ACHN (cell line): ENCODE measurements at places on chromosomes 7 and 10.

- DNase-seq, result no peak
Measured at GRCh38 chr7:142792593-142792992, 21.8 kb downstream of the PRSS2 start.

DNA sequence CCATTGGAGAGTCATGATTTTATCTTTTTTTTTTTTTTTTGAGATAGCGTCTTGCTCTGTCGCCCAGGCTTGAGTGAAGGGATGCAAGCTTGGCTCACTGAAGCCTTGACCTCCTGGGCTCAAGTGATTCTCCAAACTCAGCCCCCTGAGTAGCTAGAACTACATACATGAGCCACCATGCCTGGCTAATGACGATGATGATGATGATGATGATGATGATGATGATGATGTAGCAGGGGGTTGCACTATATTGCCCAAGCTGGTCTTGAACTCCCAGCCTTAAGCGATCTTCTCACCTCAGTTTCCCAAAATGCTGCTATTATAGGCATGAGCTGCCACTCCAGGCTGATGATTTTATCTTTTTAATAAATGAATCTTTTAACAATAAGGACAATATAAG, 13.9 kb upstream of the PLAC9 start:
- DNase-seq, result no peak

DNA sequence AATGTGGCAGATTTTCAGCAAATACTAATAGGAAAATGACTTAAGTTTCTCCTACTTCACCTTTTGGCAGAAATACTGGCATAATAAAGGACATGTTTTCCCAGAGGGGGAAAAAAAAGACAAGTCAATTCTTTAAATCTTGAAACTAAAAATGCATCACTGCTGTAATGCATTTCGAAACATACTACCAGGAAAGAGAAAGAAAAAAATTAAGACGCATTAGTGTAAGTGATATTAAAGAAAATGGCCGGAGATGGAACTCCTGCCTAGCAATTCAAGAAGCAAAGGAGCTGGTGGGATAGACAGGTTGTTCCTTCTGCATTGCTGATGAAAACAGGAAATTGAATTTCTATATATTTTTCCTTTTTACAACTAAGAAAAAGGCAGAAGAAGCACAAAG, 3.2 kb downstream of the ACTR1A start:
- DNase-seq, result no peak

DNA sequence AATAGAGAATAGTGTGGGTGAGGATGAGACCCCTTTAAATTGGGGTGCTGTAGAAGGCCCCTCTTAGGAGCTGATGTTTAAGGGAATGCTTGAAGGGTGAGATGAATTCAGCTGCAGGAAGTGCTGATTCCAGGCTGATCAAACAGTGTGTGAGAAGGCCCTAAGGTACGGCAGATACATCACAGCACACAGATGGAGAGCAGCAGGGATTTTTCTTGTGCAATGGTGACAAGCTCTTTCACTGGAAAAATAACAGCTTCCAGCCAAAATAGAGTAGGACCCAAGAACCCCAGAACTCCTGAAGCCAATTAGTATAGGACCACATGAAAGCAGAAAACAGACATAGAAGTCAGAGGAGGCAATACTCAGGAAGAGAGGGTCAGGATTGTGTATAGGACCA, 296.9 kb downstream of the ADRA2A start:
- DNase-seq, result no peak

GRCh38 chr7:26073041-26073440, 79.0 kb upstream of the NFE2L3 start:
- no peak for DNase-seq

DNA sequence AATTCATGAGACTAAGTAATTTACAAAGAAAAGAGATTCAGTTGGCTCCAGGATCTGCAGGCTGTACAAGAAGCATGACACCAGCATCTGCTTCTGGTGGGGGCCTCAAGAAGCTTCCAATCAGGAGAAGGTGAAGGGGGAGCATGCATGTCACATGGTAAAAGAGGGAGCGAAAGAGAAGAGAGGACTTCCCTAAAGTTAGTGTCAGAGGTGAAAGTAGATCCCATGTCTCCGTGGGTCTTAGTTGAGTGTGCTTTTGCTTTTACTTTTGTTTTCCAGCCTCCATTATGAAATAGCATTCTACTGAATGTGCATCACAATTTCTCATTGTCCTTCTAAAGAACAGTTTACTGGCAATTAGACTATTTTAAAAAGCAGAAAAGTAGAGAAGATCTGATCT, 213.6 kb upstream of the FZD1 start:
- DNase-seq, result no peak

DNA sequence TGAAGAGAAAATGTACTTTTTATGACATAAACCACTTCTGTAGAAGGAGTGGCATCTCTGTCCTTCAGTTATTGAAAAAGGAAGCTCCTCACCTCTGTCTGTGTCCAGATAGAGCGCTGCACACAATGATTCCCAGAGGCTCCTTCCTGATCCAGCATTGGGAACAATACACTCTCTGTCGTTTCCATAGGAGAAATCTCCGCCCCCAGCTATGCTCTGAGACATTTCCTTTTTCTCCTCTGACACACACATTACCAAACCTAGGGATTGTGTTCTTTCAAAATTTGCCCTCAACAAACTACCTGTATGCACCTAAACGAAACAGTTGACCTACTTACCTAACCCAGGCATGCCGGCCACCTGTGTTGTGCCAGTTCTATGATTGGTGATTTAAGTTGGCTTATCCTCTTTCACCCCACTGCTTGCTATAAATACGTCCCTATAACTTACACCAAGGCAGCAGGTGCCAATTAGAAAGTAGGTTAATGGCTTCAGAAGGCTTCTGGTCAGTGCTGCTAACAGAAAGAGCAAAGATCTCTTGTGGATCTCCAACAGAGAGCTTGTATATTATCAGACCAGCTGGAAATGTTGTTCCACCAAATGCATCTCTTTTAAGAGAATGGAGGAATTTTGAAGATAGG, 140.1 kb upstream of the JCAD start:
- DNase-seq, result no peak

- DNase-seq, result peak; percentile 51
Measured at GRCh38 chr10:34420795-34421194, 394.3 kb downstream of the PARD3 start.

- DNase-seq, result peak; percentile 32
Measured at GRCh38 chr7:18086165-18087025, 58.7 kb upstream of the PRPS1L1 start.

GRCh38 chr10:127115100-127115499, 81.3 kb downstream of the INSYN2A start:
- no peak for DNase-seq

DNA sequence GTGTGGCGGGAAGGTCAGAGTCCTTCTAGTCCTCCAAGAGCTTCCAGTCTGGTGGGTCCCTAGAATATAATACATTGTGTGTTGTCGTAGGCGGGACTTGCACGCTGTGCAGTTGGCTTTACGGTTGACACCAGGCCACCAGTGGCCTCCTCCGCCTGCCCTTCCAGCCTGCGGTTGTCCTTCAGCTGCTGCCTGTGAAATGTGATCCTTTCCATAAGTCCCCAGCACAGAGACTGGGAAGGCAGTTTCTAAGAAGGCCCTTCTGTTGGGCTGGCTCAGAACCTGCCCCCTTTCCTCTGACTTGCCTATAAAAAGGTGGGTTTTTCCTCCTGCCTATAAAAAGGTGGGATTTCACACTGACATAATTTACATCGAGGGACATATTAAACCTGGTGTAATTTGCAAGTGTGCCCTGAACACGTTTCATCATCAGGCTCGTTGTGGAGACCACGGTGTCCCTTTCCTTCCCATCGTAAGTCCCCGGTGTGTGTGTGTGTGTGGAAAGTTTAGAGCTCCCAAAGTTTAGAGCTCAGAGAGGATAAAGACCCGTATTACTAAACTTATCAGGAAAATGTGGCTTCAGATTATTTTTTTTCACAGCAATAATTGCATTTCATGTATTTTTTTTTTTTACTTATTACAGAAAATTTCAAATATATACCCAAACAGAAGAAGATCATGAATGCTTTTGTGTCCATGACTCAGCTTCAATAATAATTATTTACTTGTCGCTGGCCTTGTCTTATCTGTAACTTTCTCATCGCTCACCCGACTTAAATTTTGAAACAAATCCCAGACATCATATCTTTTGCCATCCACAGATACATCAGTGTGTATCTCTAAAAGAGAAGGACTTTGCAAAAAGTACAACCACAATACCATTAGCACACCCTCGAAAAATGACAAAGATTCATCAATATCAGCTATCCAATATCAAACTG, 45.1 kb downstream of the CUX1 start:
- no peak for DNase-seq

GRCh38 chr7:25068502-25069213, 56.4 kb downstream of the CYCS start:
- no peak for DNase-seq

- no peak for DNase-seq
Measured at GRCh38 chr10:28367413-28367812, 64.5 kb upstream of the MPP7 start.

DNA sequence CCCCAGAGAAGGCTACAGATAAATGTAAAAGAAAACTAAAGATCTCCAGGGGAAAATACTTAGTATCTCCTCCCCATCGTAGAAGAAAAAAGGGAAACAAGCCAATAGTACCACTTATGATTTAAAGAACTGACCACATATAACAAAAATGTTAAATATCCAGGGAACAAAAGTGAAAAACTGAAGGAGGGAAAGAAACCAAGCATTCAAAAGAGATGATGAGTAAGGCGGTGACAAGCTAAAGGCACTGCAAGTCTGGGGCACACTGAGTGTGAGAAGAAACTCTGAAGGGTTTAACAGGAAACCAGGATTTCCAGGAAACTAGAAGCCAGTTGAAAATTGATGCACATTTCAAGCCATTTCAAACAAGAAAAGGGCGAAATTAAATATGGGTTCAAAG, 226.3 kb downstream of the AHR start:
- DNase-seq, result peak; percentile 31

GRCh38 chr7:36651404-36651803, 72.9 kb downstream of the AOAH start:
- peak; percentile 6 for DNase-seq

- DNase-seq, result no peak
Measured at GRCh38 chr10:110576220-110576619, 8.7 kb downstream of the SMC3 start.

- DNase-seq, result peak; percentile 60
Measured at GRCh38 chr7:142880876-142881505, 4.6 kb downstream of the TRPV6 start.

- no peak for DNase-seq
Measured at GRCh38 chr7:37987732-37988131, 67.3 kb downstream of the EPDR1 start.

DNA sequence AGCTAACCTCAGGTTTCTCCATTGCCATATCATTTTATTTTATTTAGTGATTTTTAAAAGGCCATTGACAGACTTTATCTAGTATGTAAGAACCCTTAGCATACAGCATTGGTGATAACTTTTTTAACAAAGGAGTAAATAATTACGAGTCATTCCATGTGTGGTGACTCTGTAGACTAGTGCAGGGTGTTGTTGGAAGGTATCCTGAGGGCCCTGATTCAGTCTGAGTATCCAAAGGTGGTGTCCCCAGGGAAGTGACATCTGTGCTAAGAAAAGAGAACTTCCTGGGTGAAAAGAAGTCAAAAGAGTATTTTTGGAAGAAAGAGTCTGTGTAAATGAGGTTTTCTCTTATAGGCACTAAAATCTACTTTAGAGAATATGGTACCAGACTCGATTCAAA, 308.4 kb downstream of the C7orf25 start:
- no peak for DNase-seq

DNA sequence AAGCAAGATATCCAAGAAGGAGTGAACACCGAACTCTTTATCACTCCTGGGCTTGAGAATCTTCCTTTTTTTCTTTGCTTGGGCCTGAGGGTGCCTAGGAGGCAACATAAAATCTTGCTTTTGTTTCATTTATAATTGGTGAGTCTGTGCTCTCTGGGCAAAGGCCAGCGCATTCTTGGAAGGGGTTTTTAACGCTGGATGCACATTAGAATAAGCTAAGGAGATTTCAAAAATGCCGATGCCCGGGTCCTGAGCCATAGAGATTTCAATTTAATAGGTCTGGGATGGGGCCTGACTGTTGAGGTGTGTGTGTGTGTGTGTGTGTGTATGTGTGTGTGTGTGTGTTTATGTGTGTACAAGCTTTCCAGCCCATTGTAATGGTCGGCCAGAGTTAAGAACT, 62.0 kb upstream of the SORCS3 start:
- no peak for DNase-seq

- DNase-seq, result no peak
Measured at GRCh38 chr10:89637113-89637512, 7.9 kb downstream of the PANK1 start.

DNA sequence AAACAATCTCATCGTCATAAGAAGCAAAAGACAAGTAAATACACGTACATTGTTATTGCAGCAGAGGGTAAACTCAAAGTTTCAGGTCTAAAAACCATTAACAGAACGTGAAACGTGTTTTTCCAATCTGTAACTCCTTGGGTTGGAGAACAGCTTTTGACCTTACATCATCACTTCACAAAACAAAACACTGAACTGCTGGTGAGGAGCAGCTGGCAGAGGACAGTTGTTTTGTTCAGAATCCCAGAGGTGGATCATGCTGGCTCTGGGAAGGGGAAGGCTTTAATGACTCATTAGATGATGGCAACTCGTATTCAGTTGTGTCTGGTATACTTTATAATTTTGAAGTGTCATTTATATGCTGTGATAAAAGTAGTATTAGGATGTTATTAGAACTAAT, 923.0 kb upstream of the CELF2 start:
- no peak for DNase-seq

DNA sequence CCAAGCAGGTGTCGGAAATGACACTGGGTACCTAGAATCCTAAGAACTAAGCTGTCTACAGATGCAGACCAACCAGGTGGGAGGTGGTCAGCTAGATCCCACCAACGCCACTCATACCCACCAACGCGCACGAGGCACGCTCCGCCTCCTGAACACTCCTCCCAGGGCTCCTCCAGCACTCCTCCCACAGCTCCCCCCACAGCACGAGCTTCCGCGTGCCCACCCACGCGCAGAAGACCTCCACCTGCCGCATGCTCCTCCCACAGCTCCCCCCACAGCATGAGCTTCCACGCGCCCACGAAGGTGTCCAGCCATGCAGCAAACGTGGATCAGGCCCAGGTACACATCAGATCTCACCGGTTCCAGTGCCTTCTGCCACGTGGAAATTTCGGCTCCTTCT, 196.0 kb downstream of the MAD1L1 start:
- no peak for DNase-seq

GRCh38 chr7:112211348-112211907, 4.9 kb downstream of the ZNF277 start:
- DNase-seq, result peak; percentile 90

GRCh38 chr7:40327873-40328272, 193.1 kb downstream of the SUGCT start:
- no peak for DNase-seq

- no peak for DNase-seq
Measured at GRCh38 chr7:131431289-131431688, 103.6 kb downstream of the MKLN1 start.

GRCh38 chr10:93465806-93466675, 16.1 kb downstream of the MYOF start:
- peak; percentile 99 for DNase-seq

GRCh38 chr10:78862328-78862640, 206.5 kb upstream of the ZMIZ1 start:
- DNase-seq, result no peak
